ENCODE measurements at places on chromosomes 4 and X.
A peak's percentile ranks its signal among the peaks of the same experiment; 100 is the strongest.

- DNase-seq, result no peak
These were observed 12.7 kb downstream of the SLC2A9 start for GRCh38 chr4:10008609-10009005.

DNA sequence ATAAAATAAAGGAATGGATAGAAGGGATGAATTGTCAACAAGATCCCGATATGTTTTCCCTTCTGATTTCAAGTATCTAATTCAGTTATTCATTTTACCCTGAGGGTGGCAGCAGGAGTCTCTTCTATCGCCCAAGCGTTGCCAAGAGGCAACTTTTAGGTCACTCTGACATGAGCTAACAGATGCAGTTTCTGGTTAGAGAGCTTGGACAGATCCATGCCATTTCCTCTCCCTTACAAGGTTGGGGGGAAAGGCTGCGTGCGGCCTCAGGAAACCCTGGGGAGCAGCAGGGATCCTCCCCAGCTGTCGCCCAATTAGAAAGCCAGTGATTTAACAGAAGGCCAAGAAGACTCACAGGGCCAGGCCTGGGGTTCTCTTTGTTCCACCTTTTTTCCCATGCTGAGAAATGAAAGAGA, 35.3 kb upstream of the WAS start:
- DNase-seq, result peak; percentile 14

GRCh38 chrX:135411893-135412292, 9.9 kb upstream of the SMIM10L2A start:
- no peak for DNase-seq

GRCh38 chr4:182240161-182241130, 2.8 kb upstream of the TENM3 start:
- DNase-seq, result no peak

GRCh38 chrX:47577424-47577823, 4.8 kb upstream of the TIMP1 start:
- DNase-seq, result no peak

DNA sequence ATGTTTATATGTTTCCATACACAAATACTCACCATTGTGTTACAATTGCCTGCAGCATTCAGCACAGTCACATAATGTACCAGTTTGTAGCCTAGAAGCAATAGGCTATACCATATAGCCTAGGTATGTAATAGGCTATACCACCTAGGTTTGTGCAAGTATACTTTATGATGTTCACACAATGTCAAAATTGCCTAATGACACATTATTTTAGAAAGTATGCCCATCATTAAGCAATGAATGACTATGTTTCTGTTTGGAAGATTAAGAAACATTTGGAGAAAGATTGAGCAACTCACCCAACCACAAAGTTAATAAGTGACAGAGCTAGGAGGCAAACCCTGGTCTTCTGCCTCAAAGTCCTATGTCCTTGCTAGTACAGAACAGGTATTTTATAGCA, 96.8 kb upstream of the GRIA3 start:
- DNase-seq, result no peak

DNA sequence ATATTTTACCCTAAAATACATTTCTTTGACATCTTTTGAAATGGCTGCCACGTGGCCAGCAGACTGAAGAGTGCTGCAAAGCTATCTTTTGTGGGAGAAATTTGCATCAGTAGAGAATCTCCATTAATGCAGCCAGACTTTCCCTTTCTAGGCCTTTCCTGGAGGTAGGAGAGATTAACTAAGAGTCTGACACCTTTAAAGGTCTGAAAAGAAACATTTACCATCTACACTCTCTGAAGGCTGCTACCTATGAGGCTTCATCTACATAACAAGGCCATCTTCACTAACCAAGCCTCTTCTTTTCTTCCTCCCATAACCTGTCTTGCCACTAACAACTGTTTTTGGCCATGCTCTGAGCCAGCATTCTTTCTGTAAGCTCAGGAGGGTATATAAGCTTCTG, 17.8 kb upstream of the SPRY1 start:
- no peak for DNase-seq

DNA sequence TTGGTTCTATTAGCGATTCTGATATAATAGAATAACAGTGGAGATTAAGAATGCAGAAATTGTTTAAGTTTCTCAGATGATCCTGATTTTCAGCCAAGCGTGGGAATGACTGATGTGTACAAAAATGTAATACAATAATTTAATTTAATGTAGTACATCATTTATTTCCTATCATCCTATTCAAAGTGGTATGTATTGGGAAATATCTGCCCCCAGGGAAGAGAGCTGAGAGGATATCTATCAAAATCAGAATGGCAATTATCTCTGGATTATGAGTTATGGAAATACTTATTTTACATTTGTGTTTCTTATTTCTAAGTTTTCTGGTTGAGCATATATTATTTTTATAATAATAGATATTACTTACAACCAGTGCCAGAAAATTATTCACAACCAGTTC, 3.9 kb downstream of the FABP2 start:
- DNase-seq, result no peak

DNA sequence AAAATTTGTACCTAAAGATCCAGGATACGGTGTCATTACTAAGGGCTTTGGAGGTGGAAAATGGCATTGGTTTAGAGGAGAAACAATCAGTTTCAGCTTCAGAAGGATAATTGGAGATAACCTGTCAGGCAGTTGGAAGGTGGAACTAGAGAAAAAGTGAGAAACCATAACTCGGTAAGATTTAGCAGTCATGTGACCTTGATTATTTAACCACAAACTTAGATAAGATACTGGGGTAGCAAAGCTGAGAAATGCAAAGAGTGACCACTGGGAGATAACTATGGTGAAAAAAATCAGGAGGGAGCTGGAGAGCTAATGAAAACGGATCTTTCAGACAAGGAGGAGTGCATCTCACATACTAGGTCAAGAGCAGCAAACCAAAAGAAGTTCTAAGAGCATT, 58.3 kb upstream of the SMARCA5 start:
- no peak for DNase-seq

DNA sequence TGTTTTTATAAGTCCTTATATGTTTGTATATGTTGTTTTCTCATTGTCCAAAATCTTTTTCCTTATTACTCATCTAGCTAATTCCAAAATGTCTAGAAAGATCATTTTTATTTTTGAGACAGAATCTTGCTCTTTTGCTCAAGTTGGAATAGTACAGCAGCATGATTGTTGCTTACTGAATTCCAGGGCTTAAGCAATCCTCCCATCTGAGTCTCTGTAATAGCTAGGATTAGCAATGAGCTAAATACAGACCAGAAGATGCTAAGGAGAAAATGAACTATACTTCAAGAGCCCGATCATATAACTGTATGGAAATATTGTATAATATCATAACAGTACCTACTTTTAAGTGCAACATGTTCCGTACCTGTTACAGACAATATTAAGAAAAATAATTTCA, 1027.0 kb downstream of the STIM2 start:
- no peak for DNase-seq

DNA sequence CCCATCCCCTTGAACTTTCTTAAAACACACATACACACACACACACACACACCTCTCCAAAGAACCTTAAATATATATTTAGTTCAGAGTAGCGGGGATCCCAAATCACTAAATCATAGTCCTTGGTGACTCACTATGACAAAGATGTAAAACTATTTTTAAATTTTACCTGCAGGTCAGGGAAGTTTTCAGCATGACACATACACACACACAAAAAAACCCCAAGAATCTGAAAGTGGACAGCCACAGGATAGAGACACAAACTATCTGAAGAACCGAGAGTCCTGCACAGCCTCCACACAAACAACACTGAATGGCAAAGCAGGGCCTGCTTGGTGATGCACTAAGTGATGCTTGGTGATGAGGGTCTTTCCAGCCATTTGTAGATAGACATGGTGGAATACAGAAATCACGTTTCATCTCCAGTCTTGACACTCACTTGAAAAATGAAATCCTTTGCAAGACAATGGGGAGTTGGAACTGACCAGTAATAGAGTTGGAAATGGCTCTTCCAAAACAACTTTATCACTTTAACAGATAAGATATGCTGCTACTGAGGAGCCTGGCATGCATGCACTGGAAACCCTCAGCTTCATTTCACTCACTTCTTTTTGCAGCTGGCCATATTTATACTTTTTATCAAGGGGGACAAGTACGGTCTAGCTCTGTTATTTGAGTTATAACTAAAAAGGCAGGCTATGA, 307.3 kb downstream of the RAPGEF2 start:
- no peak for DNase-seq

DNA sequence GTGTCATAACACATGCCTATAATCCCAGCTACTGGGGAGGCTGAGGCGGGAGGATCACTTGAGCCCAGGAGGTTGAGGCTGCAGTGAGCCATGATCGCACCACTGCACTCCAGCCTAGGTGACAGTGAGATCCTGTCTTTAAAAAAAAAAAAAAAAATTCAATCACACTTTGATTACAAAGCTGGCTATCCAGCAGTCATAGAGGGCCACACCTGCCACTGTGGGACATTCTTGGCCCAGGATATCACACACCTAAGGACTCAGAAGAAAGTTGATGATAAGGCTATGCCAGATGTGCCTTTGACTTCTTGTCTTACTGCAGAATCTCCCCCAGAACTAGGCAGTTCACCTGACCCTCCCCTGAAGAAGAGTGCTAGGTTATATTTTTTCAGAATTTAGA, 122.5 kb upstream of the GALNT7 start:
- no peak for DNase-seq

GRCh38 chrX:109264878-109265277, 217.0 kb downstream of the GUCY2F start:
- no peak for DNase-seq

GRCh38 chrX:22155126-22155525, 117.6 kb upstream of the CBLL2 start:
- DNase-seq, result no peak

DNA sequence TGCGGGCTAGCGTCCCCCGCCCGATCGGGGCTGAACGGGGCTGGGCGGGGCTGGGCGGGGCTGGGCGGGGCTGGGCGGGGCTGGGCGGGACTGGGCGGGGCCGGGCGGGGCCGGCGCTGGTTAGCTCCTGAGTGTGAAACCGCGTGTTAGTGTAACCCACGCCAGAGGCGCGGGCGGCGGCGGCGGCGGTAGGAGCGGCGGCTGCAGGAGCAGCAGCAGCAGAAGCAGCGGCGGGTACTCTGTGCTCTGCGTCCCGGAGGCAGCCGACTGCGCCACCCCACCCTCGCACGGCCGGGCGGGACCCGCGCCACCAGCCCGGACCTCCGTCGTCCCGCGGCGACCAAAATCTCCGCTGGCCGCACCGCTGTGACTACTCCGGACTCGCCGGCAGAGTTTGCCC, 128.1 kb downstream of the LAS1L start:
- DNase-seq, result no peak

DNA sequence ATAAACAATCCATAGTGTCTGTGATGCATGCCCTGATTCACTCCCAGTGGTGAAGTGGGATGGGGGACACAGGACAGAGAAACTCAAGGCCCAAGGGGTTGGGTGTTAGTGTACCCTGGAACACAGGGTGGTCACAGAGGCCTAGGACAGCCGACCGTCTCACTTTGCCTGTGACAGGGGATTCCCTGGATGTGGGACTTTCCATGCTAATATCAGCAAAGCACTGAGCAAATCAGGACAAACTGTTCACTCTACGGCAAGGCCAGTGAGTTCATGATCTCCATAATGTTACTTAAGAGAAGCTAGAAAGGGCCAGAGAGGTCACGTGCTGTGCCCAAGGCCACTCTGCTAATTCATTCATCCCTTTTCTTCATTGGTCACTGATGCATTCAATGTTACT, 158.7 kb upstream of the RBPJ start:
- DNase-seq, result no peak

DNA sequence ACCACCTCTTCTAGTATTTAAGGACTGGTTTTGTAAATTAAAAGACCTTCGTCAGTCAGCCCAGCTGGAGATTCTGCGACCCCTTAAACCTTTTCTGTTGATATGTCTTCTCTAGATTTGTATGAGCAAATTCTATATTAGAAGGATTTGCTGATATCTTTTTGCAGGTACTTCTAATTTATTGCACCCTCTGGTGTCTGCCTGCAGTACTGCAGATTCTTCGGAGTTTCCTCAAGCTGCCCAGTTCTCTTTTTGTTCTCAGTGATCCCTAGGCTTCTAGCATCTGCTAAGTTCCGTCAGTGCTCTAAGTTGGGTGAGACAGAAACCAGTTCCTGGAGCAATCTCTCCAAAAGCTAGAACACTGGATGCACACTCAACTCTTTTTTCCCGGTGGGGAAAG, 545.2 kb downstream of the C4orf33 start:
- no peak for DNase-seq

- no peak for DNase-seq
These were observed 44.1 kb upstream of the NEUROG2 start for GRCh38 chr4:112560084-112560483.
